DMS 273 treated with DMSO at 0.1 percent for 48 hours (cell line): ENCODE measurements at places on chromosomes 7 and 10.

DNA sequence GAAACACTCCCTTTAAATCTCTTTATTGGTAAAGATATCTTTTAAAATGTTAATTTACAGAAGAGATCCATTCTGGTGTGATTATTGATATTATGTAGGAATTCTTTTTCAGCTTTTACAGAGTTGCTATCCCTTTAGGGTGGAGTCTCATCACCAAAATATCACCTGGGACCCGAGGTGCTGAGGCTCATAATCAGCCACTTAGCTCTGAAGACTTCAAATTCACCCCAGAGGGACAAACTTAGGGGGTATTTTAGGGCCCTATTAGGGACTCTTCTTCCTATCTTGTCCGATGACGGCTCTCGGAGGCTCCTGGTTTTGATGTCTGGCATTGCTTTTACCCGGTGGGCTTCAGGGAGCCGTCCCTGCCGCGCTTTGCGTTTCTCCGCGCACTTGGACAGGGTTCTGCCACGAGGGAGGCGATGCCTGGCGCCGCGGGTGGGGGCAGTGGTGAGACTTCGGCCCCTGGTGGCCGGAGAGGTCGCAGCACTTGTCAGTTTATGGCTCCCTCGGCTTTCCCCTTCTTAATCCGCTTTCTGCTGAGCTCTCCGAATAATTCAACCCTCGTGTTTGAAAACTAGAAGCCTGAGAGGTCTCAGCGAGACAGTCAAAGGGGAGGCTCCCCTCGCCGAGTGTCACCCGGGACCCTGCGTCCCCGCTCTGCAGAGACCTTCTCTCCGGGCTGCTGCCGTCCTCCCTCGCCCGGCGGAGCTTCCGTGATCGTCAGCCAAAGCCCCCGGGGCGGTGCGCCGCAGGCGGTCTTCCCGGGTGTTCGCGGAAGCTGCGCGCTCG, 27.8 kb downstream of the RBM20 start:
- peak; percentile 9 for DNase-seq

GRCh38 chr10:111756217-111757061, 427.1 kb downstream of the GPAM start:
- DNase-seq = no peak

DNA sequence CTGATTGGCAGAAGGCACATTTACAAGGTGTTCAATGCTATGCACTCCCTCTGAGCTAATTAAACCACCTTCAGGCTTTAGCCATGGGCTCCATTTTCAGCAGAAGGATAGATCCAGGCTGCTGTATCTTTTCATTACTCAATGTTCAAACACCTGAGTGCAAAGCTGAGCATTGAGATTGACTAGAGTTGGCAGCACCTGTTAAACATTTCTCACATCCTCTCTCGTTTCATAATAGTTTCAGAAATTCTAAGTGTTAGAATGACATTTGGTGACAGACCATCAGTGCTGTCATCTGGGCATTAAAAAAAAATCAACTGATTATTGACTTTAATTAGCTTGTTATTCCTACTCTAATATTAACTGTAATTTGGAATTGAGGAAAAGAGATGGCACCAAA, 187.1 kb upstream of the SEMA3E start:
- DNase-seq = no peak

DNA sequence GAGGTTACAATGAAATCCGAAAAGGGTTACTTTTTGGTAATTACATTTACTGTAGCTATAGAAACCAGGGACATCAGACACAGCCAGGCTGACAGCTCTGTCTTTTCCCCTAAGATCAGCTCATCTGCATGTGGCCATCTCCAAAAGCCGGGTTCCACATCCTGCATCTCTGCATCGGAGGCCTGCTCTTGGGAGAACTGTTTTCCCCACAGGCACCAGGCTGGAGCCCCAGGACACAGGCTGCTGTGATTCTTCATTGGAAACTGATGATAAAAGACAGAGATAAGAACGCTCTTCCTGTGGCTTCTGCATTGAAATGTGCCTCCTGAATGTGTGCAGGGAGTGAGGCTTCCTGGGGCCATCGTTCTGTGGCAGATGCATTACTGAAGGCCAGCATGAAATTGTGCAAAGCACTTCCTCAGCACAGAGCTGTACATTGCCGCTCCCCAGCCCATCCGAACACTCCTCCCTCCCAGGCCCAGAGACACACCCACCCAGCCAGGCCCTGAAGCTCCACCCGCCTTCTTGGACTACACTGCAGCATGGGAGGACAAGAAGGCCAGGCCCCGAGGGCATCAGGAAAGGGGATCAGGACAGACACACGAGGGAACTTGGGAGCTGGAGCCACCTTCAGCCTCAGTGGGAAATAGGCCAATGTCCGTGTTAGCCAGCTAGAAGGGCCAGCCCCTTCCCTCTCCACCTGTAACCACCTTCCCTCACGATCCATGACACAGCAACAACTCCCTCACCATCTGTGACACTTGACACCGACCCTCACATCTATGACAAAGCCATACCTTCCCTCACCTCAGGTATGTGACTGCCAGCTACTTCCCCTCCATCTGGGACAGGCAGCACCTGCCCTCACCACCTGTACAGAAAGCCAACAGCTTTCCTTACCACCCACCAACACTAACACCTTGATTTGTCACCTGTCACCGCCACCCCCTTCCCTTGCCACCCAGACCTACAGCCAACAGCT, 113.2 kb downstream of the GRID1 start:
- no peak for DNase-seq

DNA sequence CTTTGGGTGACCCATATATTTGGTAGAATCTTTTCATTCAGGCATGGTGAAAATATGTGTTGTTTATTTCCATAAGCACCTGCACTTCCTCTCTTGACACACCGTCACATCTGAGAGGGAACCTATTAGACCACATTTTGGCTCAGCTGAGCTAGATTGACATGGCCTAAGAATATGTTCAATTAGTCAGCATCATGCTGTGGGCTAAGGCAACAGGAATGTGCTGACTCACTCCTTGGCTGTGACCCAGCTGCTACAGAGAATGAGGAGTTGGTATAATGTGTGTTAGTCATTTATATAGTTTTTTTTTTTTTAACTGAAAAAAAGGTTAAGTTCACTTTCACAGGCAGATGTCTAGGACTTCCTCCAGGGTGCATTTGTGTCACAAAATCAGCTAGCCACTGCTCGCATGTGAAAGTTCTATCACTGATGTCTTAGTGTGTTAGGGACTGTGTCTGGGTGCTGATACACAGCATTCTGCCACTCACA, 180.6 kb downstream of the SEMA3E start:
- DNase-seq = peak; percentile 62

- DNase-seq = no peak
These were observed 31.6 kb upstream of the LYZL1 start for GRCh38 chr10:29257106-29257783.

GRCh38 chr10:27448921-27449320, 55.2 kb upstream of the RAB18 start:
- DNase-seq = no peak

DNA sequence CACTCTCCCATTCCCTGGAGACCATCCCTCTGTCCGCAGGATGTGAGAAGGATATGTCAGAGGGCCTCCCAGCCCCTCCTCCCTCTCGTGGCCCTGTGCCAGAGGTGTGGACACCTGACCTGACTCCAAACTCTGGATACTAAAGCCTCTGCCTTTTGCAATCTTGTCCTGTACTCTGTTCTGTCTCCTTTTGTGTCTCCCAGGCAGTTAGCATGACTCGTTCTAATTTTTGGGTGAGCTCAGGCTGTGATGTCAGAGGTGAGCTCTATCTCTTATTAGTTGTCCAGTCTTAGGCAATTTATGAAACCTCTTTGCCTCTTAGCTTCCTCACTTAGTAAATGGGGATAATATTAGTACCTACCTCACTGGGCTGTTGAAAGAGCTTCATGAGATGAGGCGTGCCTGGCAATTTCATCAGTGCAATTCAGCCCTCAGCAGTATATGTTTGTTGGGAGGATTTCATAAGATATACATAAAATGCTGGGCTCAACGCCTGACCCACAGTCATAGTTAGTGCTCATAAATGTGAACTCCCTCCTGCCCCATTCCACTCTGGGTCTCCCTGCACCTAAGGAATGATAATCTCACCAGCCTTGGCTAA, 10.9 kb downstream of the MARVELD1 start:
- no peak for DNase-seq

GRCh38 chr7:122383934-122384333, 79.4 kb upstream of the FEZF1 start:
- DNase-seq = no peak

DNA sequence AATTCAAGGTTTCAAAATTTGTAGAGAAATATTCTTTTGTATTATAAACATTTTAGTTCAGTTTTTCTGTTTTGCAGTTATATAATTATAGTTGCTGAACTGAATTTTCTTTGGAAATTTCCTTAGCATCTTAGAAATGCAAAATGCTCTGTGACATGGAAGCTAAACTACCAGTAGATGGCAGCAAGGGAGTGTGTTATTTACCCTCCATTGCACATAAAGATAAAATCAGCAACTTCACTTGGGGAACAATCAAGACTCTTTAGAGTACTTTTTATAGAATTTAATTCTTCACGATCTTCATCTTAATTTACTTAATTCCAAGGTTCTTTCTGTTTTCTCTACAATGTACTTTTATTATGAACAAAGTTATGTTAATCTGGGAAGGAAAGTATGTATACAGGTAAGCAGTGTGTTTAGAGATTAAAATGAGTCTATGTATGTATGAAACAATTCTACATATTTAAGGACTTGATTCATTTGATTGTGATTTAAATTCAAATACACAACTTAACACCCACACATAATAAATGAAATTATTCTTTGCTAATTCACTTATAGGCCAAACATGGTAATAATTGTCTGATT, 404.2 kb downstream of the THSD7A start:
- peak; percentile 43 for DNase-seq

GRCh38 chr10:33391611-33392465, 57.4 kb upstream of the NRP1 start:
- DNase-seq = no peak

DNA sequence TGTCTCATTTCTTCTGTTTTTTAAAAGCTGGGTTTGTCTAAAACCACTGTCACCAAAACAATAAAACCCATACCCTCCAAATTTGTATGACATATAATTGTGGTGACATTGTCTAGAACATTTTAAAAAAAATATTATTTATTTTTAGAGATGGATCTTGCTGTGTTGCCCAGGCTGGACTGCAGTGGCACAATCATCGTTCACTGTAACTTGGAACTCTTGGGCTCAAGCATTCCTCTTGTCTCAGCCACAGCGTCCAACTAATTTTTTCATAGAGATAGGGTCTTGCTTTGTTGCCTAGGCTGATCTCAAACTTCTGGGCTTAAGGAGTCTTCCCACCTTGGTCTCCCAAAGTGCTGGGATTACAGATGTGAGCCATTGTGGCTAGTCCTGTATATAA, 116.5 kb downstream of the CCNY start:
- DNase-seq = no peak

DNA sequence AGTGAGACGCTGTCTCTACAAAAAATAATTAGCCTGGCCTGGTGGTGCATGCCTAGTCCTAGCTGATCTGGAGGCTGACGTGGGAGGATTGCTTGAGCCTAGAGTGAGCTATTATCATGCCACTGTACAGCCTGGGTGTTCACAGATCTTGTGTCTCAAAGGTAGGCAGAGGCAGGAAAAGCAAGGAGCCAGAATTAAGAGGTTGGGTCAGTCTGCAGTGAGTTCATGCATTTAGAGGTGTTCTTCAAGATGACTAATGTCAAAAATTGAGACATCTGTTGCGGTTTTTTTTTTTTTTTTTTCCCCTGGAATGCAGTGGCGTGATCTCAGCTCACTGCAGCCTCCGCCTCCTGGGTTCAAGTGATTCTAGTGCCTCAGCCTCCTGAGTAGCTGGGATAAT, 5.4 kb downstream of the PPIA start:
- DNase-seq = no peak

GRCh38 chr7:149467321-149467859, 6.5 kb upstream of the ZNF777 start:
- no peak for DNase-seq

DNA sequence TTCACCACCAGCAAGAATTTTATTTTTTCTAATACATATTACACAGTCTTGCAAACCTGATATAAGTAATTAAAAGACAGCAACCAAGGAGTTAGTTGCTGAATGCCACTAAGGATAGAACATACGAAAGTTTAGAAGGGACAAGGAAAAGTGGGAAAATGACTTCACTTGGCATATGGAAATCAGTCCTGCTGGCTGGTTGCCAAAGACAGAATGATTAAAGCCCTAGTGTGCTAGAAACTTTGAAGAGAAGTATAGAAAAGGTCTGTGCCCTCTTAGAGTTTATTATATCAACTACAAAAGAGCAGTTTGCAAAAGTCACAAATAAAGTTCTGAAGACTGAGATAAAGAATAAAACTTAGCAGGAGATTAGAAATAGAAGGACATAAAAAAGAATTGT, 5.8 kb upstream of the YAE1 start:
- DNase-seq = no peak

DNA sequence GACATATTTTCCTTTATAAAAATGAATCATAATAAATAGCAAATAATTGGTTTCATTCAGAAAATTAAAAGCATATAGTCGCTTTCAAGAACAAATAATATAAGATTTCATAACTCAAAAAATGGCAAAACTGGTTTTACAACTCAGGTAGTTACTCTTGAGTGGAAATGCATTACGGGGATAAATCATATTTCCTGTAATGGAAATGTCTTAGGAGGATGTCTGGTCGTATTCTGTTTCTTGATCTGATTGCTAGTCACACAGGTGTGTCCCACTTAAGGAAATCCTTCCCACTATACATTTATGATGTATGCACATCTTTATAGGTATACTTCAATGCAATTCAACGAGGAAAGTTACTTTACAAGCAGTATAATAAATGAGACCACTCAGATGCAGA, 20.7 kb downstream of the NRAP start:
- DNase-seq = no peak

DNA sequence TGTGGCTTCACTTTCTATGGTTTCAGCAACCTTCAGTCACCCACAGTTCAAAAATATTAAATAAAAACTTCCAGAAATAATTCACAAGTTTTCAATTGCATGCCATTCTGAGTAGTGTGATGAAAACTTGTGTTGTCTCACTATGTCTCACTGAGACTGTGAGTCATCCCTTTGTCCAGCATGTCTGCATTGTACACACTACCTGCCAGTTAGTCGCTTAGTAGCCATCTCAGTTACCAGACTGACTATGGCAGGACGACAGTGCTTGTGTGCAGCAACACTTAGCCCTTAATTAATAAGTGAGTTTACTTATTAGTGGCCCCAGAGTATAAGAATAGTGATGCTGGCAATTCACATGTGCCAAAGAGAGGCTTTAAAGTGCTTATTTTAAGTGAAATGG, 22.5 kb downstream of the CCDC186 start:
- no peak for DNase-seq
